ENCODE measurements at places on chromosomes 13 and 19.

DNA sequence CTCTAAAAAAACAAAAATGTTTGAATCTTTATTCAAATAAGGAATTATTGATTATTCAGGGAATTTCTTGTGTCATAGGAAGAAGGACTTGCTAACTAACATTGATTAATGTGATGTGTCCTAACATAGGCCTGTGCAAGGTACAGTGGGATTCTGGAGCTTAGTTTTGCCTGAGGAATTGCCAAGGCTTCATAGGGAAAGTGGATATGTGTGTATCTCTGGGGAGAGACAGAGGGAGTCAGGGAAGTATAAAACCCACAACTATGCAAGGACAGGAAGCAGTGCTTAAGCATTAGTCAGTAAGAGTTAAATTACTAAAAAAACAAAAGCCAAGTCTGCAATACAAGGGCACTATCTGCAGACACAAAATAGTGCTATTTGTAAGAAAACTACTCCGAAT is 59.6 kb downstream of the WDFY2 start:
- no peak for DNase-seq

DNA sequence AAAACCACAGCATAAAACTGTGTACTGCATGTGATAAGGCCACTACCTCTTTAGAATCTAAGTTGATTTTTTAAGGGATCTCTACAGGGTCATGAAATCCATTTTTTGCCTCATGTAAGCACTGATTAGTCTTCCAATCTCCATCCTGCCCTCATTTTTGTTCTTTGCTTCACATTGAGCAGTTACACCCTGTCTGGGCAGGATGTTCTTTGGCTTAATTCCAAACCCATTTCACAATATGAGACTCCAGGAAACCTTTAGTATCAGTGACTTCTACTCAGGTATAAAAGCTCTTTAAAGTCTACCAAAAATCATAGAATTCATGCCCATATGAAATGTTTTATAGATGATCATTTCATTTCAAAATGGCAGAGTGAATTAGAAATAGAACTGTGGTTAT is 592.6 kb downstream of the TBC1D4 start:
- DNase-seq = no peak

DNA sequence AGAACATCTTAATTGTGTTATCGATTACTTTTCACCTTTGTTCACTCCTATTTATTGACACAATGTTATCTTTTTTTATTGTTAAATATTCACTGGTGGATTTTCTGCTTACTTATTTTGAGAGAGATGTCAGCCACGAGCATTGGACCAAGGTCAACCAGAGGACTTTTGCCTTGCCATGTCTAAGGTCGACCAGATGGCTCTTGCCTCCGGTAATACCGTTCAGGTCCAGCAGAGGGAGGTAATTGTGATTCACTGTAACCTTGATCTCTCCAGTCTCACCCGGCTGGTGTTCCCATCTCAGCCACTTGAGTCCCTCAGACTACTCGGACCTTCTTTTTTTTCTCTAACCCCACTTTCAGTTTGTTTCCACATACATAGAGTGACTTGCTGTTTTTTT is 1438.1 kb downstream of the UQCRFS1 start:
- DNase-seq = no peak

DNA sequence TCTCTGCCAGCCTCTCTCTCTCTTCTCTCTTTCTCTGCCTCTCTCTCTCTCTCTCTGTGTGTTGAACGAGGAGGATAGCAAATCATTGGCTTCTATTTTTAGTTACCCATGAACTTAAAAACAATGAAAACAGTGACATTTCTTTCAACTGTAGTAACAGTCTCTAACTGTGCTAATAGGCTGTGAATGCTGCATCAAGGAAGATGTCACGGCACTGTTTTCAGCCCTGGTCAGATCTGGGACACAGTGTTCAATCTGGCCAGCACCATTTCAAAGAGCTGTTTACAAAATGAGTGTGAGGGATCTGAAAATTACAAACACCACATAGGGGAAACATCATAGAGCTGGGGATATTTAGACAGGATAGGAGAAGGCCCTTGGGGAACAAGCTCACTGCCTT is 717.0 kb downstream of the FGF9 start:
- no peak for DNase-seq

DNA sequence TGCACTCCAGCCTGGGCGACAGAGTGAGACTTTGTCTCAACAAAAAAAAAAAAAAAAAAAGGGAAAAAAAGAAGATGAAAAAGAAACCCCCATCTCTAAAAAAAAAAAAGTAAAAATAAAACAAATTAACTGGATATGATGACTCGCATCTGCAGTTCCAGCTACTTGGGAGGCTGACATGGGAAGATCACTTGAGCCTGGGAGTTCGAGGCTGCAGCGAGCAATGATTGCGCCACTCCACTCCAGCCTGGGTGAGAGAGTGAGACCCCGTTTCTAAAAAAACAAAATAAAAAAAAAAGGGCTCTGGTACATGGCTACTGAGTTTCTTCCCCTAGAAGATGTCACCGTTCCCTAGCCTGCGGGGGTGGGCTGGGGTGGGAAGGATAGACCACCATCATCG is 2.4 kb upstream of the CATSPERG start:
- DNase-seq = no peak

GRCh38 chr19:38731654-38732301 is 12.5 kb downstream of the CAPN12 start:
- DNase-seq = no peak

DNA sequence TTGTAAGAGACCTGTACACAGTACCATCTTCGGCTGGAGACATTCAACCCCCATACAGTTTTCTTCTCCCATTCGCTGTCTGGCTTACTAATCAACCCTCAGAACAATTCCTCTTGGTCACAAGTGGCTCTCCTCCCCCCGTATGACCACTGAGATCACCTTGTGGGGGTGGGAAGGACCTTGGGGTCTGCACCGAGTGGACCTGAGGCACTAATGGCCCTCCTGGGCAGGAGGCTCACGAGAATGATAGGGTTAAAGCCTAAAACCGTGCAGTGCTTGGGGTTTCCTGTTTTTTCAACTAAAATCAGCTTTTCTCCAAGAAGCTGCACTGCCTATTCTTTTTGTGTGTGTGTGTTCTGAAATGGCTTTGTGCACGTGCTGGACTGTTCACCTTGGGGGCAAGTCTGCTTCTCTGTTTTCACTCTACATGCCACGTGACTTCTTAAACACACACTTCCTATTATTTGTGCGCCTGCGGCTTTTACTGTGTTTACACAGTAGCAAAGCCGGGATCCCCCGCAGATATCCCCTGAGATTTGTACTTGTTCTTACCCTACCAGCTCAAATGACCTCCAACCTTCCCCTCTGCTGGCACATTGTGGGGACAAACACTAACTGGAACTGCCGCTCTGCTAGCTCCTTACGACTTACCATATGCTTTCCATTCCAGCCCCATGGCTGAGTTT is 12.3 kb downstream of the RBM26 start:
- DNase-seq = no peak

GRCh38 chr13:22187329-22187728 is 516.5 kb downstream of the FGF9 start:
- DNase-seq = no peak

DNA sequence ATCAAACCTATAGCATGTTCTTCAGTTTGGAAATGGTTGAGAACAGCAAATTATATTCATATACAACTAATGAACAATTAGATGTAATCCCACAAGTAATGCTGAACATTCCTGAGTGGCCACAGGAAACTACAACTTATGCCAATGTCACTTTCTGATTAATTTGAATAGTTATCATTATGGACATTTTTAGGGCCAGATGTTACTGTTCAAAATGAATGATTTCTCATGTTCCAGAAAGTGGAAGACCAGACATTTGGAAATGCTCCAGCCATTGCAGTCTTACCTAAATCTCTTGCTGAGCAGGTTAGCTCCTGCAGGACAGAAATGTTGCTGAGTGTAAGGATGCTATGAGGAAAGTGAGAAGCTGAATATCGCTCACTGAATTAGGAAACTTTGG is 819.8 kb downstream of the PCDH9 start:
- no peak for DNase-seq

DNA sequence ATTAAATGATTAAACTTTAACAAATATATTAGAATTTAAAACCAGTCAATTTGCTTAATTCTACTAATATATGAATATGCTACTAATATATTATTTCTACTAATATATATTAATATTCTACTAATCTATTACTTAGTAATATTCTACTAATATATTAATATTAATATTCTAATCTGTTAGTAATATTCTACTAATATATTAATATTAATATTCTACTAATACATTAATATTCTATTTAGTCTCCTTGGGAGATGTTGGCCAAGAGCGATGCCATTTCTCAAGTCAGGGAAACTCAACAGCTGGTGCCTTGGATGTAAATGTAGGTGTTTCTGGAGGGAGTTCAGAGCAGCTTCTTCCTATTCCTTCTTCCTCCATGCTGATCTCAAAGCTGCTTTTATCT is 259.2 kb upstream of the TMTC4 start:
- DNase-seq = no peak

DNA sequence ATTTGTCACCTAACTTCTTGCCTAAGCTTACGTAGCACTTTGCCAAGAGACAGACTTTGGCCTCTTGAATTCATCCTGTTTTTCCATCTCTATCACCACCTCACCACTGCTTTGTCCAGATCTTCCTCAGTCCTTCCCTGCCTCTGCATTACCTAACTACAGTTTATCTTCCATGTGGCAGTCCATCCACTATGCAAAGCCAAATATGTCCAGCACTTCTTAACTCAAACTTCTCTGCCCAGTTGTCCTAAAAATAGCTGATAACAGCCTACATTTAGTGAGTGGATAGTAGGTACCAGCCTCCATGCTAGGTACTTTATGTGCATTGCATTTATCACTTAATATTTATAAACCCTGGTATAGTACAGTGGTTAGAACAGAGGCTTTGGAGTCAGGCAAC is 111.4 kb downstream of the ZAR1L start:
- no peak for DNase-seq

DNA sequence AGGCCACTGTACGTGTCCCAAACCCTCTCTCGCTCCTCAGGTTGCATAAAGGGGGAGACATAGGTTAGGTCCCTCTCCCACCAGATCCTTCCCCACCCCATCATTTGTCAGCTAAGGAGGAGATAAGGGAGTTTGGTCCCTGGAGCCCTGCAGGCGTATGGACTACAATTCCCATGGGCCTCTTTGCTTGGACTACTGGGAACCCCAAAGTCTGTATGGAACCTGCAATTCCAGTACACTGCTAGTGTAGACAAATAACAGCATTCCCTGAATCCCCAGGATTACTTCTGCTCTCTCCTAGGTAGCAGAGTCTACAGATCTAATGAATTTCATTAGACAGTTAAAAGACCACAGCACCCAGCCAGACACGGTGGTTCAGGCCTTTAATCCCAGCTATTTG is 16.0 kb upstream of the HSD17B14 start:
- DNase-seq = no peak

DNA sequence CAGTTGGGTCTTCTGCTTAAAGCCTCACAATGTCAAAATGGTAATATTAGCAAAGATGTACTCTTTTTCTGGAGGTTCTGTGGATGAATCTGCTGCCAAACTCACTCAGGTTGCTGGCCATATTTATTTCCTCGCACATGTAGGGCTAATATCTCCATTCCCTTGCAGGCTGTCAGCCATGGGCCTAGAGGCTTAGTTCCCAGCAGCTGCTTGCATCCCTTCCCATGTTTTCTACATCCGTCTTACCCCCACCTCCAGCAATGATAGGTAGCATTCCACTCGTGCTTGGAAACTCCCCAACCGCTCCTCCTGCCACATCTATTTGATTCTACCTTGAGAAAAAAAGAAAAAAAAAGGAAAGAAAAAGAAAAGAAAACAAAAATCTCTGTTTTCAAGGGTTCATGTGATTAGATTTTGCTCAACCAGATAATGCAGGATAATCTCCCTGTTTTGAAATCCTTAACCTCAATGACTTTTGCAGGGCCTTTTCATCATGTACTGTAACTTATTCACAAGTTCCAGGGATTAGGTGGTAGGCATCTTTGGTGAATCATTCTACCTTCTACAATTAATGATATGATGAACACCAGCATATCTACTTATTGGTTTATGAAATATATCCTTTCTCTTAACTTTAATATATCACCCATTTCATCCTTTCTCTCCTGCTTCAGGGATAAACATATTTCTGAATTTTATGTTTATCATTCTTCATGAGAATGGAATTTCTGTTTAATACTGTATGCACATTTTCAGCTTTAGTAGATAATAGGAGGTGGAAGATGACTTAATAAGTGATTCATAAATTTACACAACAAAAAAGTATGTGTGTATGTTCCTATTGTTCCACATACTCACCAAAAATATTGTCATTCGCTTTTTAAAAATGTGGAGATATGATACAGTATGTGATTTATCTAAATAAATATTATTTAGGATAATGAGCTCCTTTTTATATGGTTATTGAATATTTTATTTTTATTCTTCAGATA is 931.9 kb downstream of the SLITRK5 start:
- DNase-seq = no peak

DNA sequence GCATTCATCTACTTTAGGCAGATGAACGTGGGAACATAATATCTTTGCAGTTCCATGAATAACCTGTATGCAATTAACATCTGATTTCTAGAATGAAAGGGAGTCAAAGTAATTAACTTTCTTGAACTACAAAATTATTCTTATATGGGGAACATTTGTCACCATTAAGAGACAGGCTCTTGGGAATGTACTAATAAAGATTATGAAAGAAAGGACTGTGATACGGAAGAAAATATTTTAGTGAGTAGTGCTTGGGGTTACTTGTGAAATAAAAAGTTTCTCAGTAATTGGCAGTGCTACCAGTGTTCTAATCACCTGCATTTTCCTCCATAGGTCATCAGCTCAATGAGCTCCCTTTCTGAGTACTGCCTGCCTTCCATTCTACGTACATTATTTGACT is 85.4 kb downstream of the FRY start:
- DNase-seq = no peak

DNA sequence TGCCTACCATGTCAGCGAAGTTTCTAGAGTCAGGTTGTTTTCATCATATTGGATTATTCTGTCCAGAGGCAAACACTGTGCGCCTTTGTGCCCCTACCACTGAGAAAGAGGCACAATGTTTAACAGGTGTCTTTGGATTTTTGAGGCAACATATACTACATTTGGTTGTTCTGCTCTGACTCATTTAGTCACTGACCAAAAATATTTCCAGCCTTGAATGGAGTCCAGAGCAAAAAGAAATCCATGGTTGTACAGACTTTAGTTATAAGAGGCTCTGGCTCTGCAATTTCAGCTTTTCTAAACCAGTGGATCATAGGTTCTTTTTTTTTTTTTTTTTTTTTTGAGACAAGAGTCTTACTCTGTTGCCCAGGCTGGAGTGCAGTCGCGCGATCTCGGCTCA is 35.7 kb downstream of the LACC1 start:
- DNase-seq = no peak

DNA sequence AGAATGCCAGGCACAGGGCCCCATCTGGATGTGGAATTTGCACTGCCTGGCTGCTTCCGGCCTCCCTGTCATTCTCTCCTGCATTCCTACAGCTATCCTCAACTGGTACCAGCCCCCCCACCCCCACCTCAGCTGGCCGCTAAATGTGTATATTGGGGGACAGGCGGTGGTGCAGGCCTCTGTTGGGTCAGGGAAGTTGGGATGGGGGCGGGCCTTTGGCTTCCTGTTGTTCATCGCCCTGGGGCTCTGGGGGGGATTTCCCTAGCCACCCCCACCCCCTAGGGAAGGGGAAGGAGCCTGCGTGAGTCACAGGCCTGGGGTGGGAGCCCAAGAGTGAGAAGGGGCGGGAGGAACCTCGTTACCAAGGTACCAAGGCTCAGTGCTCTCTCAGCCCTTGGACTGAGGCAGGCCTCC is 10.6 kb downstream of the POU2F2 start:
- DNase-seq = no peak

- no peak for DNase-seq
Measured at GRCh38 chr13:52780092-52780491, 40.5 kb upstream of the CNMD start.

GRCh38 chr19:40240332-40240731 is 13.8 kb upstream of the CCNP start:
- DNase-seq = no peak
